ENCODE measurements at places on chromosomes 7 and 10. TPM values are rescaled to one million over a fixed set of nuclear protein-coding genes. Genes with fewer than 3 reads are reported as not detected.

GRCh38 chr7:99209781-99210180, 1.9 kb upstream of the KPNA7 start:
- DNase-seq: no peak

GRCh38 chr7:131250331-131250730, 77.3 kb upstream of the MKLN1 start:
- no peak for DNase-seq

DNA sequence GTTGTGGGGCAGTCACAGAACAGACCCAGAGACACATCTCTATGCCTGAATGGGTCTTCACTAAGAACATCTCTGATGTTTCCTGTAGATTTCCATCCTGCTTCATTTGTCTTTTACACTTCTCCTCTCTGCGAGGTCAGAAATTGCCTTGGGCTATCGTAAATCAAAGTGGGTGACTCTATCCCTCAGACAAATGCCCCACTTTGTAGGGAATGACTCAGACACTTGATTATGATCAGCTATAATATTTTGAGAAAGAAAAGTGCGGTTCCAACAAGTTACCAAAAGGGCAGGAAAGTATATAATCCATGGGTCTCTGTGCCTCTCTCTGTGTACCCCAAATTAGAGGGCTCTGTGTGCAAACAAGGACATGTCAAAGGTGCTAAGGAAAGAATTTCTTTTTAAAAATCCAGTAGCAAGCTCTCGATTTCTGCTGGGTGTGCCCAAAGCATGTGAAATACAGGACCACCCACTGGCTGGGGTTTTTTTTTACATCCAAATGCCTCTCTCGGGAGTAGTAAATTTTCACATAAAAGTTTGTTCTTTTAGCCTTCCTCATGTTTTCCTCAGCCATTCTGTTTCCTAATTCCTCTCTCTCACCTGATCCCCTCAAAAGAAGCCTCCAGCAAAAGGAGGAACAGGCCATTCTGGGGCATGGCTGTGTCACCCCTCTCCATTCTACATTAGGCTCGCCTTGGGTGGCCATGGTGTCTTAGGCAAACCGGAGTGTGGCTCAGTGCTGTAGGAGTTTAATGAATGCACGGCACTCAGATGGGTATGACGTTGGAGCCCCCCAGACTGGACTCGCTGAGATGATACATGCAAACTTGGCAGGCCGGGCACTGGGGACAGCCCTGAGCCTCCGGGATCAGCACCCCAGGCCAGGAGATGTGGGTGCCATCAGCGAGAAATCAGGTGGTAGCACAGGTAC, 6.3 kb upstream of the OPN4 start:
- DNase-seq: no peak

GRCh38 chr7:140610204-140611165, 30.1 kb downstream of the DENND2A start:
- no peak for DNase-seq

Gene ZKSCAN1
- 51.5 TPM for total RNA-seq

Gene FAM204A
- 78.1 TPM for total RNA-seq

Gene OR6B1
- not detected for total RNA-seq
